CD14-positive monocyte (primary cell): ENCODE measurements at places on chromosomes 2 and 18.

GRCh38 chr18:64334748-64335147, 185.9 kb upstream of the LINC00305 start:
- DNase-seq, result no peak

- DNase-seq, result no peak
Measured at GRCh38 chr2:71794611-71795010, 341.2 kb downstream of the DYSF start.

DNA sequence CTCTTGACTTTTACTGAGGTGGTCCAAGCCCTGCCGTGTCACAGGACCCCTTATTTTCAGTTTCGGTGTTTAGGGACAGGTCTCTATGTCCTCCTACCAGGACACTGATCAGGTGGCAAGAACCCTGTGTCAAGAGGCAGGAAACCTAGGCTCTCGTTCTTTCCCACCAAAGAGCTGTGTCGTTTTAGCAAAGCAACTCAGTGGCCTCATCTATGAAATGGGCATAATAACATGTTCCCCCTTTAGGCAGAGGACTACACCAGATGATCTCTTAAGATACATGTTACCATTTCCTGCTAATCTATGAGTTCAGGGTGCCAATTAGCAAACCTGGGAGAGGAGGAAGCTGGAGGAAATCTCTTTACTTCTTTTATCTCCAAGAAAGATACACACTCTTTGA, 1.9 kb downstream of the RAB31 start:
- DNase-seq, result no peak

DNA sequence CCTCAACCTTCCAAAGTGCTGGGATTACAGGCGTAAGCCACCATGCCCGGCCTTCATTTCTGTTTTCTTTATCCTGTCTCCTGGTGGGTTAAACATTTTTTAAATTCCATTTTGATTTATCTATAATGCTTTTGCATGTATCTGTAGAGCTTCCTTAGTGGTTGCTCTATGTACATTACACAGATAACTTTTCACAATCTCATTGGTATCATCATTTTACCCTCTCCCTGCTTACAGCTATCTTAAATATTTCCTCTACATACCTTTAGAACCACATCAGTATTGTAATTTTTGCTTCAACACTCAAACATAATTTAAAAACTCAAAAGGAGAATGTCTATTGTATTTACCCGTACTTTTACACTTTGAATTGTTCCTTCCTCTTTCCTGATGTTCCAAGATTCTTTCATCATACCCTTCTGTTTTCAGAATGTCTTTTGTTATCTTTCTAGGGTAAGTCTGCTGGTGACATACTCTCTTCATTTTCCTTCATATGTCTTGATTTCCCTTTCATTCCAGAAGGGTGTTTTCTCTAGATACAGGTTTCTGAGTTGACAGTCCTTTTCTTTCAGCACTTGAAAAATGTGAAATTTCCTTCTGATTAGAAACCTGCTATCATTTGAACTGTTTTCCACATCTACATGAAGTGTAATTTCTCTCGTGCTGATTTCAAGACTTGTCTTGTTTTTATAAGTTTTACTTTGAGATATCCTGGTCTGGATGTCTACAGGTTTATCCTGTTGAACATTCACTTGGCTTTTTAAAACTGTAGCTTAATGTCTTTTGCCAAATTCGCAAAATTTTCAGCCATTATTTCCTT, 21.9 kb downstream of the PPP3R1 start:
- DNase-seq, result no peak

GRCh38 chr2:132881546-132881945, 211.5 kb upstream of the LYPD1 start:
- DNase-seq, result no peak

DNA sequence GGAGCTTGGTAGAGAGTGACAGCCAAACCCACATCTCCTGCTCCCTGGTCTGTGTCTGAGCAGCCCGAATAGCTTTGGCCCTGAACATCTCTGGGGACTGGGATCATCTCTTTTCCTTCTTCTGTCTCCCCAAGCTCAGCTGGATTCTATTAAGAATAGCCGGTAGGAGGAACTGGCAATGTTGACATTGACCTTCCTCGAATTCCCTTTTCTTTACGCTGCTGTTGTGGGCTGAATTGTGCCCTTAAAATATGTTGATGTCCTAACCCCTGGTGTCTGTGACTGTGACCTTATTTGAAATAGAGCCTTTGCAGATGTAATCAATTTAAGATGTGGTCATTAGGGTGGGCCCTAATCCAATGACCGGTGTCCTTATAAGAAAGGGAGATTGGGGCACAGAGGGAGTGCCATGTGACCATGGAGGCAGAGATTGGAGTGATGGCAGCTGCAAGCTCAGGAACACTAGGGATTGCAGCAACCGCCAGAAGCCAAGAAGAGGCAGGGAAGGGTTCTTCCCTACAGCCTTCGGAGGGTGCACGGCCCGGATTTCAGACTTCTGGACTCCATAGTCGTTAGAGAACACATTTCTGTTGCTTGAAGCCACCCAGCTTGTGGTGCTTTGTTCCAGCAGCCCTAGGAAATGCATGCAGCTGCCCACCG, 5.8 kb upstream of the SFTPB start:
- DNase-seq, result no peak

- DNase-seq, result no peak
Measured at GRCh38 chr2:74935975-74936391, 22.5 kb upstream of the POLE4 start.

DNA sequence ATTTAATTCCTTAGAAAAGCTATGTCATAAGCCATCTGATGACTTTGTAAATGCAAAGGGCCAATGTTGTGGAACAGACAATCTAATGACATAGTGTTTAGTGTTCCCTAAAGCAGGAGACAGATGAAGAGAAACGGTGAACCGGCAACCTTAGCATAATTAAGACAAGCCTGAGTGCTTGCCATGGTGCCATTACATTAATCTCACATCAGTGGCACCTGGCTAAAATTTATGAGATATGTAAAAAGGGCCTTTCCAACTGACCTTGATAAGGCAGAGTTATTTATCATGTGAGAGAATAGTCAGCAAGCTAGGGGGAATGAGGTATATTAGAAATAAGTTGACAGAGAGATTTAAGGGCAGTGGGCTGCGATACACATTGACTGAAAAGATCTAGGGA, 261.8 kb downstream of the ERBB4 start:
- DNase-seq, result no peak

GRCh38 chr2:60280238-60280637, 273.2 kb downstream of the BCL11A start:
- no peak for DNase-seq

DNA sequence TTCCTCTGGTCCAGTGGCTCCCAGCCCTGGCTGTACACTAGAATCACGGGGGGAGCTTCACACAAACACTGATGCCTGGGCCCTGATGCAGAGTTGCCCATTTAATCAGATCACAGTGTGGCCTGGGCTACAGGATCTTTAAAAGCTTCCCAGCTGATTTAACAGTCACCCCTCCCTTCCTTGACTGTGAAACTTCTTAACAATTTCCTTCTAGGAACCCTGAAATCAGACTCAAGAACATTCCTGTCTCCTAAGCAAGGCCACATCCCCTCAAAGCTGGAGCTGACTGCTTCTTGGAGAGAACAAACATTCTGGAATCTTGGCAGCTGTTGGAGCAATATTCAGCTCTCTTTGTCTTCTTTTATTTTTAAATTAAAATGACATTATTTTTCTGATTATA, 88.7 kb downstream of the ADD2 start:
- no peak for DNase-seq

DNA sequence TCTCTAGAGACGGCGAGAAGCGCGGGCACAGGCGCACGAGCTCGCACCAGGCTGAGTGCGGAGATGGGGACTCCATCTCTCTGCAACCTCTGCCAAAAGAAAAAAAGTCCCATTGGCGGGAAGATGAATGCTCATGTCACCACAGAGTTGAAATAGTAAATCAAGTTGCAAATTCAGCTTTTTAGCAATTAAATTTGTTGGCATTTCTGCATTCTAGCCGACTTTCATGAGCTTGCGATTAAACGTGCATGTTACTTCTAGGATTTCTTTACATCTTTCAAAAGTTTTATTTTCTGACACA, 588 bp downstream of the CHAC2 start:
- DNase-seq, result no peak

DNA sequence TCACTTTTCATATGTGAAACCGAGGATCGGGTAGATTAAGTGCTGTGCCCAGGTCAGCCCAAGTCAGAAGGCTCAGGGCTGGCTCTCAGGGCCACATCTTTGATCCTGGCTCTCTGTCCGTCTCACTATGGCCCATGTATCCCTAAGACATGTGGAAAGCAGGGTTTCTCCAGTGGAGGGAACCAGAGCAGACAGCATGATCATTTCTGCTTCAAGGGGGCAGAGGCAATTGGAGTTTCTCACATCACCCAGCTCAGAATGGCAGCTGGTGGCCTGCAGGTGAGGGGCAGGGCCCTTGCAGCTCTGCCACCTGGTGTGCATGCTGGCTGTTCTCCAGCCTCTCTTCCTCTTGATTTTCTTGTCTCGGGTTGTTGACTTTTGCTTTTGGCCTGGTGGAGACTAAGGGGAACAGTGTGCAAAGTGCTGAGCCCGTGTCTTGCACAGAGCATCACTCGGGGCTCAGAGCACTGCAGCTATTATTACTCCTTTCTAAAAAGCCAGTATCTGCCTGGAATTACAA, 27.0 kb downstream of the LDLRAD4 start:
- no peak for DNase-seq
